ENCODE measurements at places on chromosomes 6 and 20. TPM values are rescaled to one million over a fixed set of nuclear protein-coding genes. Genes with fewer than 3 reads are reported as not detected.

The NTSR1 gene
- 0.05 TPM for total RNA-seq

The RSPH9 gene
- total RNA-seq: 1.0 TPM

The CST5 gene
- total RNA-seq: not detected

The BTN1A1 gene
- 0.16 TPM for total RNA-seq

The NKX2-4 gene
- total RNA-seq: not detected

The SIRPD gene
- total RNA-seq: not detected

GRCh38 chr6:52087498-52087999 lies at the start of gene PKHD1:
Gene PKHD1, minus strand, starts transcription at chr6:52087613. Its CDS starts 2,680 bp downstream, at chr6:52084933.
- DNase-seq: peak; percentile 46

DNA sequence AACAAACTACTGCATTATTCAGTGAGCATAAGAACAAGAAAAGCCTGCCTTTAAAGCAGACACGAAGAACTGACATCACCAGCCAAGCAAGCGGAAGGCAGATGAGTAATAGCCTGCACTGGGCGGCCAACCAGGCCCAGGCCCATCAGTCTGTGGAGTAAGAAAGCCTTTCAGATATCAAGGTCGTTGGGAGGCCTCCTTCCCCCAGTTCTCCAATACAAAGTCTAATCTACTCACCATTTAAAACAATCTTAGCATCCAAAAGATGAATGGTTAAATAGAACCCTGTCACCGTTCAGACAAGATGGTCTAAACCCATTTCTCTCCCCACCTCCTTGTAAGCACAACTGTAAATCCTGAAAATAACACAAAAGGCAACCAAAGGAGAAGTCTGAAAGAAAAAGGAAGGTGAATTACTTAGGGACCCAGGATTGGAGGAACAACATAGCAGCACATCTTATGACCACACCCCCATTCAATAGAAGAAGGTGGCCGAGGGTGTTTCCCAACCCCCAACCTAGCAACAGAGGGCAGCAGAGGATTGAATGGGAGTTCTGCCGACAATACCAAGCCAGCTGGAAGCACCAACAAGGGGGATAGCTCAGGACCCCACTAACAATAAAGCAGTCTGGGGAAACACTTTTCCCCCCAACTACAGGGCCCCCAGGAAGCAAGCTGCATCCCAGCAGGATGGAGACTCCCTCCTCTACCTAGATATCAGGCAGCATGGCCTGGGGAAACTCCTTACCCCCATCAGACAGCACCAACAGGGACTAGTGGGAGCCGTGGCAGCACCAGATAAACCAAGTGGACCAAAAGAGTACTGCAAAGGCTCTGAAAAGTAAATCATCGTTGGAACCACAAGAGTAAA lies 67.9 kb downstream of the ZHX3 start:
- no peak for DNase-seq

DNA sequence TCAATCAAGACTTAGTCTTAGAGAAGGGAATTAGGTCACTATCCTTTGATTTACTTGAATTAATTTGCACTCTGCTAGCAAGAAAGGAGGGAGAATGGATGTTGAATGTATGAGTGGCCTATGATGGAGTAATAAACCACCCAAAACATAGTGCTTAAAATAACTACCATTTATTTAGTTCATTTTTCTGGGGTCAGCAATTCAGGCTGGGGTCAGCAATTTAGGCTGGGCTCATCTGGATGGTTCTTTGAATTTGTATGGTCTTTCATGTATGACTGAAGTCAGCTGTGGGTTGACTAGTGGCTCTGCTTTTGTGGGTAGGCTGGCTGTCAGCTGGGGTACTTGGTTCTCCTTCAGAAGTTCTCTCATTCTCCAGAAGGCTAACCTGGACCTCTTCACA lies 21.0 kb upstream of the LAMA4 start:
- no peak for DNase-seq

DNA sequence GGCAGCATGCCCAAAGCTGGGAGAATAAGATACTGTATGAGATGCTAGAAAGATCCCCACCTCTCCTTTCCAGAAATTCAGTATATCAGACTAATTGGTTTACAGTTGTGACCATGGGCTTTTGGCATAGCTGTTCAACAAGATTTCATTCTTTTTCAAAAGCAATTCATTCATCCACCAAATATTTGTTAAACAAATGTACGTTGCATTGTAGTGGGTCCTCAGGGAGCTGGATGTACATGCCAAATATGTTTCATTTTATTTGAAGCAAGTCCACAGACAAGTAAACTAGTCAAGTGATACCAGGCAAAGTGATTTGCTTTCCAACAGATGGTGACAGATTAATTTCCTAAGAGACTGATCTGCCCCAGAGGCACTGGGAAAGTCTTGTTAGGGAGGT lies 85.8 kb upstream of the ESR1 start:
- DNase-seq: no peak

All from urinary bladder (tissue), 4 donors.